ENCODE measurements at places on chromosomes 12 and 14. TPM values are rescaled to one million over a fixed set of nuclear protein-coding genes. Genes with fewer than 3 reads are reported as not detected.

The PRICKLE1 gene
- 16.3 TPM for total RNA-seq

- no peak for DNase-seq
Measured at GRCh38 chr14:86627080-86627479, 1097.1 kb downstream of the FLRT2 start.

DNA sequence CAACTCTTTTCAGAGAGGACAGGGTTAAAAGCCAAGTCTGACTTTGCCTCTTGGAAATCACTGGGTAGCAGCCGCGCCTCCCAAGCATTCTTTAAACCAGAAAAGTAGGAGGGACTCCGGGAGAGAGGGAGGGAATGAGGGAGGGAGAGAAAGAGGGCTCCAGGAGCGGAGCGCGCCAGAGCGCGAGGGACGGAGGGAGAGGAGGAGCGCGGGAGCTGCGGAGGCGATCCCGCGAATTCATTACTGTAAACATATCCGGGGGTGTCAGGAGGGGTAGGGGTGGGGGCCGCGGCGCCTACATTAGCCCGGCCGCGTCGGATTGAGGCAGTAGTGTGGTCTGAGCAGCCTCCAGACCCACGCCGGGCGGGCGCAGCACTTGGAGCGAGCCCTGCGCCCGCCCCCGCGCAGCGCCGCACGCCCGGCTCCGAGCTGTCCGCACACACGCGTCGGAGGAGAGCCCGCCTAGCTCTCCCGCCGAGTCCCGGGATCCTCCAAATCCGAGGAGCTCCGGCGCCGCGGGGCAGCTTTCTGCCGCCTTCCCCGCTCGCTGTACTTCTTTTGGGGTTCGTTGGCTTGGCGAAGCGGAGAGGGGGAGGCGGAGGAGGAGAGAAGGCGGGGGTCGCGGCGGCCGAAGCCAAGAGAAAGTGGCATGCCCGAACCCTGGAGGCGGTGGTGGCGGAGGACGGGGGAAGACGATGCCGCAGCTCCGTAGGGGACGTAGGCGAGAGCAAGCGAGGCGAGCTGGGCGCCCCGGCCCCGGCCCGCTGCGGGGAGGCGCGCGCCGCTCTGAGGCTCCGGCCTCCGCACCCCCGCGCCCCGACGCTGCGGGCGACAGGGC is 3.3 kb downstream of the FLRT2 start:
- DNase-seq = no peak

The MYF6 gene
- not detected for total RNA-seq

DNA sequence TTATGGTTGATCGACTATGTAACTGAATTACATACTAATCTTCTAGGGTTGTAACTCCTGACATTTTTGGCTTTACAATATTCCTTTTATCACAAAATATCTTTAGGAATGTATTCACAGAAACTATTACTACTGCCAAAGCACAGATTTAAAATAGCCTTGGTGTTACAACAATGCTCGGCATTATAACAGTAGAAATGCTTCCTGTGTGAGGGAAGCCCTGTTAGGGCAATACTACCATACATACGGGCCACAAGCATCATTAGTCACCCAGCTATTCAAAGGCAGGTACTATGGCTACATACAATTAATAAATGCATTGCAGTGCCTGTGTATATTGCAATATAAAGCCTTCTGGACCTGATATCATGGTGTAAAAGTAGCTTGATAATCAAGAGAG is 517.8 kb downstream of the C12orf50 start:
- DNase-seq = no peak

GRCh38 chr12:88638966-88639760 is 58.9 kb upstream of the KITLG start:
- DNase-seq = peak; percentile 24

GRCh38 chr12:92275443-92276154 is 130.0 kb upstream of the BTG1 start:
- no peak for DNase-seq

- DNase-seq = no peak
Measured at GRCh38 chr12:9906873-9907272, 25.3 kb downstream of the CLEC2A start.

GRCh38 chr12:4011597-4011996 is 138.4 kb upstream of the PARP11 start:
- DNase-seq = peak; percentile 24

The SLC6A12 gene
- total RNA-seq = 0.13 TPM

DNA sequence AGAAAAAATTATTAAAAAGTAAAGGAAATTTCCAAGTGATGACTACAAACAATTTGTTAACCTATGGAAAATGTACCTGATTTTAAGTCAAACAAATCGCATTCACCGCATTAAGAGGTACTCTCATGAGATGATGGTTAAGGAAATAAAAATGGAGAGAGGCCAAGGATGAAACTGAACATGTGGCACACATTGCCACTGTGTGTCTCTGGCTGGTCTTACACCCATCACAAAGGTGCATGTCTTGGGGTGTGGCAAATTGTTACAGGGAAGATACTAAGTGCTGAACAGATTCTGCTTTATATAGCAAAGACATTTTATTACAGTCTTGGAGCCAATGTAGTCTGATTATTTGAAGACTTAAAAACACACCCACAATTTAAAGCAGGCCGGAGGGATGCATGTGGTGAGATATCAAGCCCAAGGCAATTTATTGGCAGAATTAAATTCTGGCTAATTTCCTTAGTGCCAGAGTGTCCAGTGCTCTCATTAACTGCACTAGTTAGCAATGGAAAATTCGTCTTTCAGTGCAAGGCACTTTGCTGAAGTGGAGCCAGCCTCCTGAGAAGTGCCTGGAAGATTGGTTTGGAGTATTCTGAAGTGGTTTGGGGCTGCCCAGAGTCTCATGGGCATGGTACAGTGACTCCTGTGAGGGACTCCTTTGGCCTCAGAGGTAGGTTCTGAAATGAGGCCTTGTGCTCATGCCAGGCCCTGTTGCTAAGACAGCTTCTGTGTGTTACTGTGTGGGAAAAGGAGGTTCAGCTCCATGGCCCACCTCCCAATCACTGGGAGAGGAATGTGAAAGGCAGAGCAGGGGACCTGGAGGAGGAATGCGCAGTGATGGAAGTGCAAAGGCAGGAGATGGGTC is 166.9 kb downstream of the BRMS1L start:
- no peak for DNase-seq

The LGR5 gene
- total RNA-seq = not detected

GRCh38 chr14:104179126-104179525 is 40.7 kb downstream of the KIF26A start:
- no peak for DNase-seq

- peak; percentile 28 for DNase-seq
Measured at GRCh38 chr12:22287776-22288621, 46.5 kb downstream of the ST8SIA1 start.

DNA sequence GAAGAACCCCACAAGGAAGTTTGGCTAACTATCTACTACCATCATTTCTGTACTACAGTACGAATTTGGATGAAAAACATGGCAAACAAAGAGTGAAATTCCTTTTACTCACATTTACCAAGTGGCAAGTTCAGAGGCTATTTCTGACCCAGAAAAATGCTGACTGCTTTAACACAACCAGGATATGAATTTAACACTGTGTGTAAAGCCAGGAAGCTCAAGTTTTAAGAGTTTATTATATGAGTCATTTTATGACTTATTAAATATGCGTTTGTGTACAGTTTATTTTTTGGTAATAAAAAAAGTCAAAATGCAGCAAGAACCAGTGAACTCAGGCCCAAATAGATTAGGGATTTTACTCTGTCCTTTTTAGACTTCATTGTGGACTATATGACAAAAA is 58.4 kb upstream of the STAC3 start:
- DNase-seq = peak; percentile 41

The GALNT4 gene
- 15.0 TPM for total RNA-seq

The RNASE3 gene
- total RNA-seq = not detected

The SERPINA3 gene
- not detected for total RNA-seq

DNA sequence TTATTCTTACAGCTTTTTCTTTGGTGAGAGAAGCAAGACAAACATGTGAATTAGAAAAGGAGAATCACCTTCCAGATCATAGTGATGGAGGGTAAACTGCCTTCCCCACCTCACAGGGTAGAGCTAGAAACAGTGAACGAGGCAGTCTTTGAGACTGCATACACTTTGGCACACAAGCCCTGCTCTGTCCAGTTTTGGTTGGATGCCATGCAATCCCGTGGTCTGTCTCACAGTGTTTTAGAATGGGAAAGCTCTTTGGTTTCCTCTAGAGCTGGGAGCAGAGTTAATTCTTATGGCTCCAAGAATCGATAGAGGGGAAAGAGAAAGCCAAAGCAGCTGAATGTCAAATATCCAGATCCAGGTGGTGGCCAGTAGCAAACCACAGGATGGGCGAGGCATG is 21.9 kb downstream of the TDP1 start:
- no peak for DNase-seq

The B4GALNT1 gene
- 0.13 TPM for total RNA-seq

DNA sequence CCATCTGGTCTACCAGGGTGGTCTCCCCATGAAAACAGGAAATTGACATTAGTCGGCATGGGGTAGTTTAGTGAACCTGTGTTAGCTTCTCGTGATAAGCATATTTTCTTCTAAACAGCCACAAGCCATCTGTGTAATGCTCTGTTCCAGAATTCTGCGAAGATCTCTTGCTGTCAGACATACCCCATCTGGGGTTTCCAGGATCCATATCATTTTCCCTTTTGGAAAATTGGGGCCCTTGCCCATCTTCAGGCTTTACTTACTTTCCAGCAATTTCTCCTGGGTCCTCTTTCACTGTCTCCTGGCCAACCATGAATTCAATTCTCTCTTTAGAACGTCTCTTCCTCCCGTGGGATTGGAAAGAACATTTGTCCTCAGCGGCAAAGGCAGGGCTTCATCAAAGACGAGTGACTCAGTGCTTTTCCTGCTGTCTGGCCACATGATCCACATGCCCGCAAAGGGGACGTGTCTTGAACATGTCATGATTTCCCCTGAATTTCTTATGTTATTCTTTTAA is 21.4 kb upstream of the NCOR2 start:
- no peak for DNase-seq

- peak; percentile 58 for DNase-seq
Measured at GRCh38 chr12:92134638-92135274, 10.9 kb downstream of the BTG1 start.

DNA sequence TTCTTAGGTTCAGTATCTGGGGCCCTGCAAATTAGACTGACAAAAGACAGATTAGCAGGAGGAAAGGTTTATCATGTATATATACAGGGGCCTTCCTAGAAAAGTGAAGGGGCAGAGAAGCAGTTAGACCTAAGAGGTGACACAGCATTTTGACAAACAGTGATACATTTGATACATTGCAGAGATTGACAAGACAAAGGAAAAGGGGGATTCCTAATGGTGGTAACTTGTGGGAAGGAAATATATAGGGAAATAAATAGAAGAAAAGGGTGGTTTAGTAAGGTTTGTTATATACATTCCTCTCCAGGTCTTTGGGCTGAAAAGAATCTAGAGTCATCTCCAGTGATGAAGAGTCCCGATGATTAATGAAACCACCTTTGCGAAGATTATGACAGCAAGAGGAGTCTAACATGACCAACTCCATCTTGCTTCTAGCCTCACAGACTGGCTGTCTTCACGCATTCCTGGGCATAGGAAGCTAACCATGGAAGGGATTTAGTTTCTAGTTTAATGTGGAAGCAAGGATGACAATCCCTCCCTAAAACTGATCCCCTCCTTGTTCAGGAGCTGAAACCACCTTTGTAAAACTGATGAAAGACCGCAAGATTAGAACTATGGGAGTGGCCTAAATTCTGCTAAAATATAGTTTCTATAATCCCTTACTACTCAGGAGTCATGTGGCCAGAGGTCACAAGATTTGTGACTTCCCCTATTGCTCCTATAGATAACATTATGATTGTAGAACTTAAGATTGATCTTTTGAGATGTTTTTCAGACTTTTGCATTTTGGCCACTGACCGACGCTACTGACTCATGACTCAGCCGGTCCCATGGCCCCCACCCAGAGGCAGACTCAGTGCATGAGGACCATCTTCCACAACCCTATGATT is 31.1 kb upstream of the CPM start:
- DNase-seq = no peak

The FAIM2 gene
- not detected for total RNA-seq

DNA sequence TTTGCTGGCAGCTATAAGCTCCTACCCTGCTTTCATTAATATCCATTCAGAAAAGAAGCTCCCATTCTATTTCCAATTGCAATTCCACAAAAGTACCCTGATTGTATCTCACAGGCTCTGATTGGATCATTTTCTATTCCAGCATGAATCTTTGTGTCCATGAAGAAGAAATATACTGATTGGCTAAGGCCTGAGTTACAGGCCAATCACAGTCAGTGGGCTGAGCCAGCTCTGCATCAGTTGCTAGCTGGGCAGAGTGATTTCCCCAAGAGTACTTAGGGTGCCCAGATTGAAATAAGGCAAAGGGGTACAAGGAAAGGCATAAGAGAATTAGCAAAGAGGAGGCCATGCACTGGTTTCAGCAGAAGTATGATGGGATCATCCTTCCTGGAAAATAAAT is 14.4 kb downstream of the ART4 start:
- no peak for DNase-seq

The HOXC13 gene
- total RNA-seq = not detected

The RFLNA gene
- under 0.01 TPM for total RNA-seq

The SNRPF gene
- total RNA-seq = 24.5 TPM

The KCNA5 gene
- not detected for total RNA-seq

GRCh38 chr14:23044840-23045239 is 2.8 kb downstream of the PSMB11 start:
- no peak for DNase-seq

GRCh38 chr12:59076622-59077021 is 156.3 kb upstream of the LRIG3 start:
- DNase-seq = no peak

The TAS2R31 gene
- total RNA-seq = 2.3 TPM

DNA sequence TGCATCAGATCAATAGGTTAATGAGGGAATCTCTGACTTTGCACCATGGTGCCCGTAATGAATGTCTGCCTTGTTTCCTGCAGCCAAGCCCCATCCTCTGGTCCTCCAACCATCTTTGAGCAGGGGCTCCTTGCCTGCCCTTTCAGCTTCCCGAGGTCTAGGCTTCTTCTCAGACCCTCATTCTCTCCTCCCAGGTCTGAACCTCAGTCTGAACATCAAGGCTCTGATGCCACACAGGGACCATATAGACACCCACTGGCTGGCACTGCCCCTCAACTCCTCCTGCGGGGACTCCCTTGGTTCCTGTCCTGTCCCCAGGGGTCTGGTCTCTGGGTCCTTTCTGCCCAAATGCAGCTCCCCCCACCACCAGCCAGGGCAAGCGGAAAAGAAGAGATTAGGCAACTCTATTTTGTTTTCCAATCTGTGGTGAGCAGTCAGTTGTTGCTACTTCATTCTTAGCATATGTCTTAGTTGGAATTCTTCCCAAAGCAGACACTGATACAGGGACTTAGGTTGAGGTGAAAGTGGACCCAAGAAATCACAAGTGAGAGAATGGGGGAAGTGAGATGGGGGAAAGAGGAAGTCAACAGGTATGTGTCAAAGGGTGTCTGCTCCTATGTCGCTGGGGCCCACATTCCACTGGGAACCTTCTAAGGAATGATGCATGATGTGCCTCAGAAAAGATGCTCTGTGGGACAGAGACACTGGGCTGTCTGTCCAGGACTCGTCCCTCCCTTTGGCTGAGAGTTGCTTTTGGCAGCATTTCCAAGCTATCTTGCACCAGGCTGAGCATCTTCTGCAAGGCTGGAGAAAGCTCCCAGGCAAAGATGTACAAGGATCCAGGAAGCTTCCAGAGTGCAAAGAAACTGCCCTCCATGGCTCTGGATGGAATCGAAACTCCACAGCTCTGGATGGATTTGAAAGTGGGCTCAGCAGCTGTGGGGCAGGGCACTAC is 1096.5 kb upstream of the TMEM132C start:
- DNase-seq = no peak

The DAO gene
- total RNA-seq = not detected

The NTN4 gene
- 516 TPM for total RNA-seq

The AMHR2 gene
- not detected for total RNA-seq
